Activated CD4-positive, alpha-beta T cell treated with anti-CD3 and anti-CD28 coated beads, Interleukin-2, amount 50 U/mL, for 1 hour (primary cell): ENCODE measurements at places on chromosomes 4 and X.

- DNase-seq: no peak
These were observed 314.2 kb downstream of the RAB28 start for GRCh38 chr4:13169731-13170525.

GRCh38 chr4:156581282-156582063 lies 390.1 kb downstream of the PDGFC start:
- no peak for DNase-seq

DNA sequence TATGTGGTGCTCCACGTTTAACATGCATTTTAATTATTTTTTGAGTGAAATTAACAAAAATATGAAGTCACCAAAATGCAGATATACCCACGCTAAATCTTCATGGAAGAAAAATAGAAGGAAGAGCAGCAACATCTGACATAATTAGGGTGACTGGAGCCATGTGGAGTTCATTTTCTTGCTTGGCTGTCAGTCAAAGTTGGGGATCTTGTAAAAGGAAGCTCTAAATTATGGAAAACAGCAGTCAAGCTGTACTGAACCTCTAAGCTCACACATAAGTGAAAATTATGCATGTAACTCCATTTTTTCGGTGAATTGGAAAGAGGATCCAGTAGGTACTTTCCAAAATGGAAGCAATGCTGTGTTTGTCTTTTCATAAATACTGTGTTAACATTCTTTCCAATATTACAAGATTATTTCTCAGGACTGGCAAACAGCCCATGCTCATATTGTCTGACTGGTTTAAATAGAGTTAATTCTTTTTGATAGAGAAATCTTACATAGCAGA lies 9.7 kb upstream of the PDGFC start:
- DNase-seq: no peak

- DNase-seq: no peak
These were observed 15.6 kb upstream of the DCHS2 start for GRCh38 chr4:154507156-154507555.

DNA sequence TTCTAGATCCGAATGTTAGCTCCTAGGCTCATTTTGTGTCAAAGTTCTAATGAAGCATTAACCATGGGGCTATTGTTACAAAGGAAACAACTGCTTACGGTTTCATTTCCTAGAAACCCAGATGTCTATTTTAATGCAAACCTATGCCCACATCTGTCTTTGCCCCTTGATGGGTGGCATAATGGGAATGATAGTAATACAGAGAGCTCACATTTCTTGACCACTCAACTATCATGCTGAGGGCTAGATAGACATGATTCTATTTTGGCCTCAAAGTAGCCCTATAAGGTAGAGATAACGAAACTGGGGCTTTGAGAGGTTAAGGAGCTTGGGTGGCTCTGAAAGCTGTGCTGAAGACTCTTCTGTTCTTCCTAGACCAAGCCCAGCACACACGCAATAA lies 1.9 kb downstream of the TLR7 start:
- no peak for DNase-seq

- no peak for DNase-seq
These were observed 77.6 kb downstream of the CWH43 start for GRCh38 chr4:49063670-49064069.

GRCh38 chr4:167956676-167957075 lies 135.7 kb upstream of the ANXA10 start:
- DNase-seq: no peak

- DNase-seq: peak; percentile 46
These were observed 9.6 kb upstream of the TMA16 start for GRCh38 chr4:163484906-163485305.

DNA sequence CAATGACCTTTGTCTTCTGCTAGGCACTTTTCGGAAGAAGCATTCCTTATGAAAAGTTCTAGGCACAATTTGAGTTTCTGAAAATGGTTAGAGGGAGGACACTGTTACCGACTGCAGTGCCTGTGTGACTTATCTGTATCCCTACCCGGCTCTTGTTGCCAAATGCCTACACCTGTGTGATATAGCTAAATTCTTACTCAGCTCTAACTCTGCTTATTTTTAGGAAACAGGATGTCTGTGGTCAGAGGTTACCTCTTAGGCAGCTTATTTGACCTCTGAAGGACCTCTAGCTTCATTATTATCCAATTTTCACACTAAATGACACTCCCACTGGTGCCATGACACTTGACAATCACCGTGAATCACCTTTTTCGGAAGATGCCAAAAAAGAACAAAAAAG lies 561.1 kb upstream of the SMIM31 start:
- DNase-seq: no peak

- DNase-seq: no peak
These were observed 101.4 kb downstream of the ARHGAP10 start for GRCh38 chr4:147833254-147833653.

- no peak for DNase-seq
These were observed 16.1 kb upstream of the RS1 start for GRCh38 chrX:18687856-18688495.

DNA sequence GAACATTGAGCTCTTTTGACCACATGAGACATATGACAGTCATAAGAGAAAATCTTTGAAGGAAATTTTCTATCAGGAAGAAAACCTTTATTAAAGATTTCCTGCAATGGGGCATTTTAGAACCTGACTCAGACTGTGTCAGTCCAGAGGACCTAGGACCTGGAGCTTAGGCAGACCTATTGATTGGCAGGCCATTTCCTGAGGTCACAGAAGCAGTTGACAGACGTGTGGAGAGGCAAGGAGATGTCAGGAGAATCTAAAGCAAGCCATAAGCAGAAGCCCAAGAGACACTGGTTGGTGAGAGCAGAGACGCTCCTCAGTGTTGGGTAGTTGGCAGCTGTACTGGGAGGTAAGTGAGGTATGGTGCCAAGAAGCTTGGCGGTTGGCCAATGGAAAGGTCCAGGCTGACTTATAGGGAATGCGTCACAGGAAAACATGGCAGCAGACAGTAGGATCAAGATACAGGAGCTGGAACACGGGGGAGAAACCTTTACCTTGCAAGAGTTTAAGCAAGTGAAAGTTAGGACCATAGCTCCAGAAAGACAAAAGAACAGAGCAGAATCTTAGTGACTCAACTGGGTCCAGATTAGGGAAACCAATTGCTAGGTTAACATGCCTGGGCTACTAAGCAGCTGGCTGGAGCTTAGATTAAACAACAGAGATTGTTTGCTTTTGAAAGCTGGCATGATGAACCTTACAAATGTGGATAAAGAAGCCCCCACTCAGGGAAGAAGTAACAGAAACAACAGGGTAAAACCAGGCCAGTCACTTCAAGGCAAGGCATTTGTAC lies 18.6 kb downstream of the PALLD start:
- no peak for DNase-seq

GRCh38 chr4:22712105-22712504 lies 19.4 kb downstream of the GBA3 start:
- no peak for DNase-seq

GRCh38 chr4:38752941-38753806 lies 29.6 kb downstream of the TLR10 start:
- no peak for DNase-seq

GRCh38 chr4:48565362-48566033 lies 75.4 kb downstream of the ZAR1 start:
- no peak for DNase-seq

GRCh38 chrX:104679175-104679574 lies 113.2 kb downstream of the IL1RAPL2 start:
- no peak for DNase-seq

- no peak for DNase-seq
These were observed 289.9 kb downstream of the GASK1B start for GRCh38 chr4:157882901-157883300.

- no peak for DNase-seq
These were observed 515.7 kb downstream of the BCOR start for GRCh38 chrX:39582091-39582490.

DNA sequence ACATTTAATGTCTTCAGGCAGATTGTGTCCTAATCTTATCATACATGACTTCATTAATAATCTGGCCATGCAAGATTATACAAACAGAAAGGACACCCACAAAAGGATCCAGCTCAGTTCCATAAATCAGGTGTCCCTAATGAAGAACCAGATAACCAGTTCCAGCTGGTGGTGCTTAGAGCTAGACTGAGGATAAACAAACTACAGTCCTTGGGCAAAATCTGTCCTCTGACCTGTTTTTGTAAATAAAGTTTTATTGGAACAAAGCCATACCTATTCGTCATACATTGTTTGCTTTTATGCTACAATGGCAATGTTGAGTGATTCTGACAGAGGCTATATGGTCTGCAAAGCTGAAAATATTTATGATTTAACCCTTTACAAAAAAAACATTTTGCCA lies 199.5 kb downstream of the MID1IP1 start:
- no peak for DNase-seq

GRCh38 chr4:139241784-139242151 lies 38.3 kb downstream of the MGARP start:
- no peak for DNase-seq

- no peak for DNase-seq
These were observed 35.3 kb upstream of the TENM3 start for GRCh38 chr4:182207830-182208396.

GRCh38 chrX:147978931-147979330 lies 2.2 kb upstream of the FMR1NB start:
- DNase-seq: no peak

- no peak for DNase-seq
These were observed 15.8 kb downstream of the USP11 start for GRCh38 chrX:47248576-47248975.

DNA sequence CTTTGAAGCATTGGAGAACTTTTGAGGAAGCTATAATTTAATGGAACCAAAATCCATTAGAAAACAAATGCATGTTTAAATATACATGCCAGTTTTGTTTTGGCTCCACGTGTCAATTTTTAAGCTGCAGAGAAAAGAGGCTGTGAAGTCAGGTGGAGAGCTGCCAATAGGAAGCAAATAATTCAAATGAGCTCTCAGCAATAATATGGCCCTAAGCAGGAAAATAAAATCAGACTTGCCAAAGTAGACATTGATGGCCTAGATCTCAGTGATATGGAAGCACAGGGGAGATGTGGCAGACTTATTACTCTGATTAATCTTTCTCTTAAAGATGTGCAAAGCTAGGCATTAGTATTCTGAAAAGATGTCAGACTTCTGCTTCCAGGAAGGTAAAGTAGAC lies 769.8 kb upstream of the NDST4 start:
- DNase-seq: no peak

DNA sequence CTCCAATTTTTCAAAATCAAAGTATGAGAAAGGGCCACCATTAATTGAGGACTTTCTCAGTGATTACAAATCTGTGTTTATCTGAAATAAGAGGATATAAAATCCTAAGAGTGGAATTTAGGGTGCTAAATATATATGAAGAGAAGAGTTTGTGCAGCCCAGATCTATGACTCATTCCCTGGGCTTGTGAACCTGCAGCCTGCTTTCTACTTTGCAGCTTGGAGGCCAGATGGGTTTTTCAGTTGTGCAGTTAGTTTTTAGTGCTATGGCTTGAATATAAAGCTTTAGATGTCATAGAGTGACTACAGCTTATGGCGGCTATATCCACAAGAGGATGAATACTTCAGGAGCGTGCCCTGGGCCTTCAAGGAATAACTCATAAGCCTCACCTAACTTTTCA lies 1391.1 kb downstream of the FSTL5 start:
- DNase-seq: no peak

- peak; percentile 57 for DNase-seq
These were observed 45.9 kb upstream of the CDKN2AIP start for GRCh38 chr4:183398298-183399125.

DNA sequence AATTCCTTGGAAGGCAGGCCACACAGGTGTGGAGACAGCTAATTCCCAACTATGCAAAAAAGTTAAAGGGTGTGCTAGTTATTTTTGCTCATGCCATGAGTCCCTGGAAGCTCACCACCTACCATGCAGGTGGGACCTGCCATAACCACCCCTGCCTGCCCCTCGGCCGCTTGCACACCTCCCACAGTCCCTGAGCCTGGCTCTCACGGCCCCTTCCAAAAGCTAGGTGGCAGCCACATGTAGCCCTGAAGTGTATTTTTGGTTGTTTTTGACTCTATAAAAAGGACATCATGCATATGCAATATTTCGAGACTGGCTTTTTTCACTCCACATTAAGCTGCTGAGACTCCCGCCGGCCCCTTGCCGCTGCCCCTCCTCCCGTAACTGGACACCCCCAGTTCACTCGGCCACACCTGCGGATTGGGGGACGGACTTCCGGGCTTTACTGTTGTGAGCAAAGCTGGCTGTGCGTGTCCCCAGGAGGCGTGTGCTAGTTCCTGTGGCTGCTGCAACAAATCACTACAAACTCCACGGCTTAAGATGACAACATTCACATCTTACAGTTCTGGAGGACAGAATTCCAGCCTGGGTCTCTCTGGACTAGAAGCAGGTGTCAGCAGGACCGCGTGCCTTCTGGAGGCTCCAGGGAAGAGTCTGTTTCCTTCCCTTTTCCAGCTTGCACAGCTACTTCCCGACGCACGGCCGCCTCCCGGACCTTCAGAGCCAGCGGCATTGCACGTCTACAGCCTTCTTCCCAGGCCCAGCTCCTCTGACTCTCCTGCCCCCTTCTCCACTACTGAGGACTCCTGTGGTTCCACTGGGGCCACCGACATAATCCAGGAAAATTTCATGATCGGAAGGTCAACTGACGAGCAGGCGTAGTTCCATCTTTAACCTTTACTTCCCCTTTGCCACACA lies 24.8 kb downstream of the ZFYVE28 start:
- no peak for DNase-seq

- DNase-seq: no peak
These were observed 54.0 kb upstream of the ZCCHC13 start for GRCh38 chrX:74249963-74250362.

GRCh38 chr4:105547769-105548168 lies 4.7 kb upstream of the ARHGEF38 start:
- no peak for DNase-seq

DNA sequence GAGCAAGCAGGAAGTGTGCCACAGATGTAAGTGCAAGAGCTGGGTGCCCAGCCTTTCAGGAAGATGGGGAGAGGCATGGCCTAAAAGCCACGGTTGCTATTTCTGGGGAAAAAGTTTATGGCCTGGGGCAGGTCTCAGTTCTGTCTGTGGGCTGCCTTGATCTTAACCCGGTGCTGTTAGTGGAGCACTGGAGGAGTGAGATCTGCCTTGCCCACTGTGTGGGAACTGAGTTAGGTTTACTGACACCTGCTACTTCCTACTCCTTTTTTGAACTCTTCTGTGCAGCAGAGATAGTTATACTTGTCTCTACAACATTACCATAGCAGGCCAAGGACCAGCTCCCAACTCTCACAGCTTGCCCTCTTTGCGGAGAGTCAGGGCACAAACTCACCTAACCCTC lies 76.5 kb downstream of the ITM2A start:
- DNase-seq: no peak

DNA sequence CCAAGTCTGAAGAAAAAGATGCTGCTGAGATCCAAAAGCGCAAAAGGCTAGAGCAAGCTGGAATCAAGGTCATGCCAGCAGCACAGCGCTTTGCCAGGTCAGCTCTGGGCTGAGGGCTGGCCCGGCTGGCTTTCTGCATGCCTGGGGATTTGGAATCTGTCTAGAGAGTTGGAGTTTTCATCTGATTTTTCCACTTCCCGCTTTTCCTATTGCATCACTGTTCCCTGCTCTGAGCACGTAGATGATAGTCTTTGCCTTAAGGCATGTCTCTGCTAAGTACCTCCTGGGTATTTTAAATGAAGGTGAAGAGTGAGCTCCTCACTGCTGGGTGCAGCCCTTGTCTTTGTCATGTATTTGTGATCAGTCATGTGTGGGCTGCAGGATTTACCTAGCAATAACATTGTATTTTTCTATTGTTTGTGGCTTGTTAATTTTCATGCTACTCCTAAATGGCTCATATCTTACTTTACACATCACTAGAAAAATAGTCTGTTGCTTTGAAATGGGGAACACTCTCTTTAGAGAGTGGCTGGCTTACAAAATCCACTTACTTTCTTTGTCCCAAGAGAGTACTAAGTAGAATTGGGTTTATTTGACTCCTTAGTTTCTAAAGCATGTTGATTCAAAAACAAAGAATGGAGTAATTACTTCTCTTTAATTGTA lies 82.8 kb downstream of the LIMCH1 start:
- DNase-seq: no peak
